ENCODE measurements at places on chromosomes 16 and 17. TPM values are rescaled to one million over a fixed set of nuclear protein-coding genes. Genes with fewer than 3 reads are reported as not detected.

The LITAFD gene
- not detected for polyA plus RNA-seq

The MBTPS1 gene
- polyA plus RNA-seq = 32.8 TPM

The LGALS9 gene
- polyA plus RNA-seq = 20.9 TPM

The KRT222 gene
- polyA plus RNA-seq = 4.9 TPM
